ENCODE measurements at places on chromosomes 5 and 9.

DNA sequence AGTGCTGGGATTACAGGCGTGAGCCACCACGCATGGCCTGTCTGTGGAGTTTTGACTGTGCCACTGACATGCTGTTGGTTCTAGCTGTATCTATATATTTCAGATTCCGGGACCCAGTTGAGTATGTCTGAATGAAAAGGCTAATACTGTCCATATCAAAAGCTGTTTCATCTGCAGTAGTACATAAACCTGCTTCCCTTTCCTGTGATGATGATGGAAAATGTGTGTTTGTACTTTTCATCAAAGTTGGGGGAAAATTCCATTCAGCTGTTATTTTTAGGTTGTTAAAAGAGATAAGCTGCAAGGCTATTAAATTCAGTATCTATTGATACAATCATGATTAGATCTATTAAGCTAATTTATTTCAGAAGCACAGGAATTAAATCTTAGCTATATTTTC lies 237.6 kb upstream of the ADAMTSL1 start:
- DNase-seq: no peak

GRCh38 chr5:92758552-92758951 lies 822.5 kb downstream of the NR2F1-AS1 start:
- no peak for DNase-seq

DNA sequence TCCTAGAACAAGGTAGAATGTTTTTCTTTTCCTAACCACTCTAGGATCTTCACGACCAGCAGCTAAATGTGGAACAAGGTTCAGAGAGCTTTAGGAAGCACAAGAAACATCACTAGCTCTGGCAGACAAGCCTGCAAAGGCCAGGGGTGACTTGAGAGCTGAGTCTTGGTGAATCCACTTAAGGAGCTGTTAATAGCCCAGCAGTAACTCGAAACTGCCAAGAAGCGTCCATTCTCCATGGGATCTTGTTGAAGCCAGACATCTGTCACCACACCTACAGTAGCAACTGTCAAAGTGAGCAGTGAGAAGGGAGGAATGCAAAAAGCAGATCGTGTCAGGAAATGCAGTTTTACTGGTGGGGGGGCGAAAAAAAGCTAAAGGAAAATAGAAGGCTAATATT lies 87.2 kb downstream of the ATPSCKMT start:
- no peak for DNase-seq

- no peak for DNase-seq
Measured at GRCh38 chr9:134502809-134503211, 138.8 kb upstream of the COL5A1 start.

DNA sequence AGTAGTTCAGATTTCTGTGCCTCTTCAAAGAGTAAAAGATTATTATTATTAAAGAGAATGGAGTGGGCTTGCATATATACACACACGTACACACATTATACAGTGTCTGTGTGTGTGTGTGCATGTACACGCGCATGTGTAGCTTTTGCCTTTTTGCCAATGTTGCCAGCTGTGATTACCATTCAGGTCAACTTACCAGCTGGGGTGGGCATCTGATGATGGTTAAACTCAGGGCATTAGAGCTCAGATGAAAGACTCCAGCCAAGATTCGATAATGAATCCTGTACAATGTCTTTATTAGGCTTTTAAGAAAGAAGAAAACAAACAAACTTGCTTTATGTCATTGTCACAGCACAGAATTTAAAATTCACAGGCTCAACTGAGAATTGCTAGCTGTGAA lies 296.5 kb upstream of the DMAC1 start:
- no peak for DNase-seq

DNA sequence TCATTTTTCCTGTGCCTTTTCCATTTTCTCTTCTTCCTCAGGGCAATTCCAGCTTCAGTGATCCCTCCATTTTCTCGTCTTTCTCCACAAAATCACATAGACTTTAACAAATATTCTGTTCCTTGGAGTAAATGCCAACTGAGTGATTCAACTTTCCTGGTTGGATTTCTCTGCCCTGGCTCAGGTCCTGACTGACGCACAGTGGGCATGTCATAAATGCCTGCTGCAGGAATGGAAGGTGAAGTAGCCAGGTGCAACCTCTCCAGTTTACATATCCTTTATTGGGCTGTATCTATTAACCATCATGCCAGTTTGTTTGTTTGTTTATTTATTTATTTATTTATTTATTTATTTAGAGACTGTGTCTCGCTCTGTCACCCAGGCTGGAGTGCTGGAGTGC lies 95.1 kb downstream of the MEF2C start:
- DNase-seq: no peak
